ENCODE measurements at places on chromosomes 7 and 10.

DNA sequence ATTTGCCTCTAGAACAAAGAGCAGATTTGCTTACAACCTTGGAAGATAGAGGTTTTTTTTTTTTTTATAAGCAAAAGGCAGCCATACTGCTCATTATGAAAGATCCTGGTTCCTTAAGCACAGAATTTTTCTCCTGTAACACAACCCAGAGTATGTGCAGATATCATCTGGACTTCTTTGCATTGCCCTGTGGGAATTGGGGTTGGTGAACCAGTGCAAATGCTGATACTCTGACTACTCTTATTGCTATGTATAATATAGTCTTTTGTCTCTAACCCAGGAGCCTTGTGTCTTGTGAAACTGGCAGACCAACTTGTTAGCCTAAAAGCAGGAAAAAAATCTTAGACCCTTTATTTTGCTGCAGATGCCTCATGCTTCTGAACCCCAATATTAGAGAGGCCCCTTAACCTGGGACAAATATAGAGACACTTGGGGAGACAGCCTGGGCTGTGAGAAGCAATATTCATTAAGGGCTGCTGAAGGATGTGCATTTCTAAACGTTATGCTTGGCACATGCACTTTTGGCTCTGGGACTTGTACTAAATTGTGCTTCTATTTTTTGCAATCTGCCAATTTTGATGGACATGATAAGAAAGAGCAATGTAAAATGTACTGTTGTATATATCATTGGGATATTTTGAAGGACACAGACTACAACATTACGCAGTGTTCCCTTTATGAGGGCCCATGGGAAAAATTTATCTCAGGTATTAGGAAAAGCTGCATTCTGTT is 78.9 kb downstream of the ANLN start:
- DNase-seq: no peak

GRCh38 chr10:121289800-121290199 is 308.4 kb downstream of the FGFR2 start:
- DNase-seq: no peak

DNA sequence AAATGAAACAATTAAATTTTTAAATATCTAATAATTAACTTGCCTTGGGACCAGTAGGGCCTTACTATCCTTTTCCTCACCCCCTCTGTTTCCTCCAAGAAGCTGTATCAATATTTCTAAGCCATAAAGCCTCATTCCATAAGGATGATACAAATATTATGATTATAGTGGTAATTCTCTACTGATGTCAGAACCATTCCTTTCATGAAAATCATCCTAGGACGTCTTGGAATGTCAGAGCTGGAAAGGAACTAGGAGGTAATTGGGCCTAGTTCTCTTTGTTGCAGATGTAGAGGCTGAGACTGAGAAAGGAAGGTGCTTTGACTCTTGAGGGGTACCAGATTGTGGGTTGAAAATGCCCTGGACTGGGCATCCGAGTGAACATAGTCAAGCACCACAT is 766.7 kb upstream of the GHITM start:
- no peak for DNase-seq

GRCh38 chr7:81297317-81297716 is 378.5 kb upstream of the SEMA3C start:
- no peak for DNase-seq

DNA sequence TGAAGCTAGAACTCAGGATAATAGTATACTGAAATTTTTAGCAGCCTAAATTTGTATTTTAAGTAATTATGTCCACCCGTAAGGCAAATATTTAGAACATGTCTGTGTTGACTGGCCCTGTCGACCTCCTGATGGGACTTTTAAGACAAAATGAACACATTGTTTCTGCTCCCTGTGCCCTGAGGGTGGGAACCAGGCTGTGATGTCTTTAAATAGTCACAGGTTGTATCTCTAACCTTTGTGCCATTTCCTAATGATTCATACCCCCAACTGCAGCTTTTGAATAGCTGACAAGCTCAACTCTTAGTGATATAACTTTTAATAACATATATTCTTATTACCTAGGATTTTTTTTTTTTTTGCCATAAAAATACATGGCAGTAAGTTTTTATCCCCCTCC is 494.9 kb upstream of the AKR1E2 start:
- DNase-seq: no peak

- DNase-seq: no peak
These were observed 126.4 kb upstream of the RSU1 start for GRCh38 chr10:16943295-16944285.

GRCh38 chr10:24816868-24817396 is 93.2 kb upstream of the ARHGAP21 start:
- DNase-seq: no peak

DNA sequence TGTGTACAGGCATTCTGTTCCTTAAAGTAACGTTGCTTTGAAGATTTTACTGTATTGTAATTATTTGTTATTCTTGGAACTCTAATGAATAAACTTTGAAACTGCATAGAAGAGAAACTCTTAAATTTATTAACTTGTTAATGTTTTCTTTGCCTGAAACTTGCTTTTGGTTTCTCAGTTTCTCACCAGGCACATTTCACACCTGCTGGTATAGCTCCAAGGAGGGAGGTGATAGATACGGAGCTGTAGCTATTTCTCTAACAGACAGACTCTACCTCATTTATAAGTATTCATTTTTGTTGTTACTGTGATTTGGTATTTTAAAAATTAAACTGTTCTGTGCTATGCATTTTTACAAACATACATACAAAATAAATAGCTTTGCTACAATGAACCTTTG is 32.7 kb downstream of the R3HCC1L start:
- no peak for DNase-seq

DNA sequence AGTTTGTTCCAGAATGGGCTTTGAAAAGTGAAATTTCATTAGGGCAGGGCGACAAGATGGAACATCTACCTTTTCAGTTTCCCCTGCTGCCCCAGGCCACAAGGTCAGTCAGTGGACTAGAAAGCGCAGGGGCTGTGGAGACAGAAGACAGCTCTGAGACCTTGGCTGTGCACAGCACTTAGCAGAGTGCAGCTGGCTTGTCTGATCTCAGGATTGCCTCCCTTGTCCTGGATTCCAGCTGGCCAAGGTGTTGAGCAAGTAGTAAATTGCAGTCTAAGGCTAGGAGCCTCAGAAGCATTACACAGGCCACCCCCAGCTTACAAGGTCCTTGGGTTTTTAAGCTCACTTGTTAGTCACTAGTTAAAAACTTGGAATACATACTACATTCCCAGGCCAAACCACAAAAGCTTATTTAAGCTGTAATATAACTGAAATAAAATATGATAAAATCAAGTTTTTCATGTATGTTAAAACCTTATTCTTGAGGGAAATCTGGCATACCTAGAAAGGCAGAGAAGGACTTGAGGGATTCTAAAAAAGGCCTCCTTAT is 67.3 kb upstream of the NPY start:
- DNase-seq: no peak

- no peak for DNase-seq
These were observed 7.5 kb upstream of the KLF14 start for GRCh38 chr7:130741331-130741995.

DNA sequence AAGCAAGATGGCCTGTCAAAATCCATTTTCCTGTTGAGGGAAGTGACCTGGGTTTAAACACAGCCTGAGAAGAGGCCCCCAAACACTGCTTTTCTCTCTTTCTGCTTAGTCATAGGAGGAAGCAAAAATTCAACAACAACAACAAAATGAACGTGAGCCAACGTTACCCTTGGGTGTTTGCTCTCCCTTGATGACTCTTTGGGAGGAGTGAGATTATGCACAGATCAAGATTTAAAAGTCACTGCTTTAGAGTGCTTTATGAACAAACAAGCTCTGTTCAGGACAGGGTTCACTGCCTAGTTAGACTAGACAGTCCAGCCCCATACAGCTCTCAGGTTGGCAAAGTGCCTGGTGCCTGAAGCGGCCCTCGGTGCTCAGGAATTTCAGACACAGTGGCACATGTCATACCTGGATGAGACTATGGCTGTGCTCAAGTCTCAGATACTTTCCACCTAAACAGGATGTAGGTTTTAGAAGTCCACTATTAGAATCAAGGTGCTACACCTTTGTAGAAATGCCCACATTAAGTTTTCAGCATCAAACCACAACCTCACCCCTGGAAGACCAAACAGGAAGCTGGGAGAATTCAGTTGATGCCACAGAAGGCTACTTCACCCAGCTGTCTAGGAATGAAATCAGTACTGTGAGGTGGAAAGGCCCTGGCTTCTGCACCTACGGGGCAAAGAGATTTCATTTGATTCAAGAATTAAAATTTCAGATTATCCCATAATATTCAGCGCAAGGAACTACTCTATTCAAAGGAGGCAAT is 38.7 kb downstream of the DENND11 start:
- no peak for DNase-seq

- no peak for DNase-seq
These were observed 51.4 kb upstream of the NFKB2 start for GRCh38 chr10:102344067-102344466.

DNA sequence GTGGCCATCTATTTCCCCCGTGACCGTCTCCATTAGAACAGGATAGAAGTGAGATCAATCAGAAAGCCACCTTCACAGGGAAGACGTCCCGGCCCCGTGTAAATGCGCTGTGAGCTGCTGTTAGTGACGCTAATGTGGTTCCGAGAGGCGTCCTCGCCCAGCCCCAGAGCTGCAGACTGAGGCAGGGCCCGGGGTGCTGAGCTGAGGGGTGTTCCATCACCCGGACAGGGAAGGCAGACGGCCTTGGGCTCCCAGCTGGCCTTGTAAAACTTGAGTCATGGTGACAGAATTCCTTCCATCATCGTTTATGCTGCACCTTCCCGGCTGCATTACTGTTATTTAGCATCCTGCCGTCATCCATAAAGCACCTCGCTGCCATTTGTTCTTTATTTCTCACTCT is 195.3 kb upstream of the CTBP2 start:
- no peak for DNase-seq

- no peak for DNase-seq
These were observed 269.2 kb downstream of the ZWINT start for GRCh38 chr10:56091872-56092271.

- DNase-seq: no peak
These were observed 76.0 kb downstream of the ATE1 start for GRCh38 chr10:121851786-121852185.

GRCh38 chr7:97022491-97023306 is 1.9 kb downstream of the DLX5 start:
- no peak for DNase-seq

DNA sequence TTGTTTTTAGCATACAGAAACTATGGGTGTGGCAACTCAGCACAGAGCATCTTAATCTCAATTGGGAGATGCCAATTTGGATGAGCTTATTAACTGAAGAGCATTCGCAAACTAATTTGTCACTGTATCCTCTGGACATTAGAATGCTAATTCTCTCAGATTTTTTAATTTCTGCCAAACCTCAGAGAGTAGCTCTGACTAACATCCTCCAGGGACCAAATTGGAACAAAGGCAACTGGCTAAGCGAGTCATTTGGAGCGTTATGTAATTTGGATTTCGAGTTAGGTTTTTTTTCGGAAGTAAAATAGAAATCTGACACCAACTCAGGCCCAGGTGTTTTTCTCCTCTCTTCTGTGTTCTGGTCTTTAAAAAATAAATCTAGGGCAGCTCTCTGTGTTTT is 201.9 kb downstream of the BMPER start:
- no peak for DNase-seq

DNA sequence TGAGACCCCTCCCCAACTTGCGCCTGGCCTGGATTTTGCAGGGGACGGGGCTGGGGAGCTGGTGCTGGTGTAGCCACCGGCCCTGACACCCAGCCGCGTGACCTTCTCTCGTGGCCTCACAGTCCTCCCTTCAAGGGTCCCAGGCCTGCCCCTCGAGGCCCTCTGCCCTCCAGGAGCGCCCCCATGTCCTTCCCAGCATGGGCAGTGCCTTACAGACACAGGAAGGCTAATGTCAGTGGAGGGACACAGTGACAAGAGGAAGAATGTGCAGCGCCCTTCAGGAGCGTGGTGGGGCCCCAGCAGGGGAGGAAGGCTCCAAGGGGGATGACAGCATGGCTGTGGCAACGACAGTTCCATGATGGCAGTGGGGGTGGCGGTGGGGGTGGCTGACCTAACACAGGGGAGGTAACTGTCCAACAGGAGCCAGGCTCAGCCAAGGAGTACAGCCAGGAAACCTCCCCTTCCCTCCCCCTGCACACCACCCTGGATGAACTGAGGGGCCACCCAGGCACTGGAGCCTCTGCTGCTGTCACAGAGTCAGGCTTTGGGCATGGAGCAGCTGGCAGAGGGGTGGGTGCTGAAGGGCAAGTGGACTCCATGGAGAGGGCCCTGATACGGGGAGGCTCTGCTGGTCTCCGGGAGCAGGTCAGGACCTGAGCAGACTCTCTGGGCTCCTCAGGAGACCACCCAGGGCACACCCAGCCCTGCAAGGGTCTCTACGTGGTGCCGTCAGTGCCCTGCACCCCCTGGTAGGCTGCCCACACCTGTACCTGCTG is 76.0 kb upstream of the RET start:
- DNase-seq: no peak

- DNase-seq: no peak
These were observed 322.1 kb upstream of the AUTS2 start for GRCh38 chr7:69276011-69276729.

DNA sequence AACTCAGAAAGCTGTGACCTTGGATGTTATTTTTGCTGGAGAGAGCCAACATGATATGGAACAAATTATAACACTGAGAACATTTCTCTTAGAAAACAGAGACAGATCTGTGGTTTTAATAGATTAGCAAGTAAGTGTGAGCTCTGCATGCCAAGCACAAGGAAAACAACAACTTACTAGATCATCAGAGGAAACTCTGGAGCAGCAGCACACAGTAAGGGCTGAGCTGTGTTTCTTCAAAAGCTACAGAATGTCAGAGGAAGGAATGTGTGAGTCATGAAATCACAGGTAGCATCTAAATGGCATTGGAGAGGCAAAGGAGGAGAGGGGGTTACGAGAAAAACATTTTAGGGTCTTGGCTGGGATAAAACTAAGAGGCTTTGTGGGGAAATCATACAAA is 283.4 kb upstream of the FZD8 start:
- DNase-seq: no peak

GRCh38 chr7:87575521-87575920 is 25.2 kb downstream of the ABCB1 start:
- DNase-seq: no peak

GRCh38 chr10:785089-785860 is 95.8 kb upstream of the DIP2C start:
- DNase-seq: no peak

DNA sequence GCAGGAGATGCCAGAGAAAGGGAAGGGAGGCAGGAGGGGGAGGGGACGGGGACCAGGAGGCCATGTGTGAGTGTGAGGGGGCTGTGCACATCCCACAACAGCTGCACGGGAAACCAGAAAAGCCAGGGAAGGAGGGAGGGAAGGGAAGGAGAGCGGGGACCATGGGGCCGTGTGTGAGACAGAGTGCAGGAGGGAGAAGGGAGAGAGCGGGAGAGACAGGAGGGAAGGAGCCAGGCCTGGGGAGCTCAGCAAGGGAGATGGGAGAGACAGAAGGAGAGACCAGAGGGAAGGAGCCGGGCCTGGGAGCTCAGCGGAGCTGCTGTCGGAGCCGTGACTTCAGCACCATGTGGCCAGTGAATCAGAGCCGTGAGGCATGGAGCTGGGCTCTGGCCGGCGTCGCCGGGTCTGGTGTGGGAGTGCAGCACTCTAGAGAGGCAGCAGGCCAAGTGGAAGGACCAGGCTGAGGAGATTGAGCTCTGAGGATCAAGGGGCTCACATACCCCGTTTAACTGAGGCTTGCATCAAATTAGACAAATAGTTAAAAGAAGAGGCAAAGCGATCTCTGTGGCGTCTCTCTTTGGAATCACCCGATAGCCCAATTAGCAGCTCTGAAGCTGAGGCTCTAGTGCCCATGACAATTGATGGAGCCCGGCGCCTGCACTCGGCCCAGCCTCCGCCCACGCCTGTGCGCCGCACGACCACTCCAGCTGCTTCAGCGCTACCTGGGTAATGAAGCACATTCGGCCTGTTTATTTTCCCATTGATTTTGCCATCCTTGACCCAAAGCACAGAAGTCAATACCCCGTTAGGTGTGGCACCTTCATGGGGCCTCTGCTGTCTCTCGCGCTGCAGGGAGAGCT is 150.4 kb downstream of the MAD1L1 start:
- no peak for DNase-seq
